Mucosa of gallbladder (tissue), 1 donor: ENCODE measurements at places on chromosomes 7 and 10. TPM values are rescaled to one million over a fixed set of nuclear protein-coding genes. Genes with fewer than 3 reads are reported as not detected.

GRCh38 chr7:24916463-24917040 lies 63.4 kb downstream of the OSBPL3 start:
- DNase-seq: no peak

GRCh38 chr7:47358357-47358756 lies 223.6 kb downstream of the TNS3 start:
- DNase-seq: no peak

DNA sequence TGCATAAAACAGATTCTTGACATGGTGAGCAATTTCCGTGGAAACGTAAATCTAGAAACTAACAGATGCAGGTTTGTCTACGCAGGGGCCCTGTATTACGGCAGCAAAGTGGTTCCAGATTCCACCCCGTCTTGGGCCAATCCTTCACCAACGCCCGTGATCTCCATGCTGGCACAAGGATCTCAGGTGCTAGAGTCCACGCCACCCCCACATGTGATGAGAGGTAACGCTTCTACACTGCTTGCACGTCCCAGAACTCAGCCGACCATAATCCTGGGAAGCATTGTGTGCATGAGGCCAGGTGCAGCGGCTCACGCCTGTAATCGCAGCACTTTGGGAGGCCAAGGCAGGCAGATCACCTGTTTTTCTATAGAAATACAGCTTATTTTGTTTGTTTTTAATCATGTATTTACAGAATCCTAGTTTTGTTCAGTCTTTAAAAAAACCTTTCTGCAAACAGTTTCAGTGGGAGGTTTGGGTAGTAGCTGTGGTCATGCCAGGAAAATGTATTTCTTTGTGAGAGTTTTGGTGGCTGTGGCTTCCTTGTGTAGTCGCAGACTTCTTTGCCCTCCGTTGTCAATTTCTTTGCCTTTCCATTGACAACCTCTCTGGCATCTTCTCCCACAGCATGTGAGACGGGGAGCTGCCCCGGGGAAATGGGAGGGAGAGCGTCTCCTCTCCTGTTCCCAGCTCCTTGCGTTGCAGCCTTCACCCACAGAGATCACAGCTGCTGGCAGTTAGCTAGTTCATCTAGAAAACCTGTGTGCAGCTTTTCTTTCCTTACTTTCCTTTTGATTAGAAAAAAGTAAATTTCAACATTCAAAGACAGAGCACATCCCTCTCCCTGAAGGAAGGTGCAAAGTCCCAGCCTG lies 35.7 kb downstream of the ITIH2 start:
- DNase-seq: no peak

DNA sequence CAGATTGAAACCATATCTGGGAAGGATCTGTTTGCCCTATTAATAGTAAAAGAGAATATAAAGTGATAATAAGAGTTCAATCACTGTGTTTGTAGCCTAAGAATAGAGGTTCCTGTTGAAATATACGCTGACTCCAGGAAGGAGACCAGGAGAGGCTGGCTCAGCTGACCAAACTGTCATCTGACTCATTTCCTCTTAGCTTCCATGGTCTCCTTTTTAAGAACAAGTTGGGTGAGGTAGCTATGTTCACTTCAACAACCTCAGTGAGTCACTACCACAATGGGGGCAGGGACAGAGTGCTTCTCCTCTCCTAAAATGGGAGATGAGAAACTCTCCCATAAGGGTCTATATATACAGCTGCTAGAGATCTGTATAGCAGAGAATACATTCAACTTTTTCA lies 543.3 kb downstream of the CALN1 start:
- no peak for DNase-seq

DNA sequence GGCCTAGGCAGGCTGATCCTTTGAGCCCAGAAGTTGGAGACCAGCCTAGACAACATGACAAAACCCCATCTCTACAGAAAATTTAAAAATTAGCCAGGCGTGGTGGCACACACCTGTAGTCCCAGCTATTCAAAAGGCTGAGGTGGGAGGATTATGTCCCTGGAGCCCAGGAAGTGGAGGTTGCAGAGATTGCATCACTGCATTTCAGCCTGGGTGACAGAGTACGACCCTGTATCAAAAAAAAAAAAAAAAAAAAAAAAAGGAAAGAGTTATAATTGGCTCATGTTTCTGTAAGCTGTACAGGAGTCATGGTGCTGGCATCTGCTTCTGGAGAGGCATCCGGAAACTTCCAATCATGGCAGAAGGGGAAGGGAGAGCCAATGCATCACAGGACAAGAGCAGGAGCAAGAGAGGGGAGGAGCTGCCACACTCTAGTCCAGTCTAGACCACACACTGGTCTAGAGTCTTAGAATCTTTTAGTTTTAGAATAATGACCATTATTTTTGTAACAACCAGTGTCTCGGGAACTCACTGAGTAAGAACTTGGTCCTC lies 16.8 kb downstream of the DOCK1 start:
- DNase-seq: no peak

DNA sequence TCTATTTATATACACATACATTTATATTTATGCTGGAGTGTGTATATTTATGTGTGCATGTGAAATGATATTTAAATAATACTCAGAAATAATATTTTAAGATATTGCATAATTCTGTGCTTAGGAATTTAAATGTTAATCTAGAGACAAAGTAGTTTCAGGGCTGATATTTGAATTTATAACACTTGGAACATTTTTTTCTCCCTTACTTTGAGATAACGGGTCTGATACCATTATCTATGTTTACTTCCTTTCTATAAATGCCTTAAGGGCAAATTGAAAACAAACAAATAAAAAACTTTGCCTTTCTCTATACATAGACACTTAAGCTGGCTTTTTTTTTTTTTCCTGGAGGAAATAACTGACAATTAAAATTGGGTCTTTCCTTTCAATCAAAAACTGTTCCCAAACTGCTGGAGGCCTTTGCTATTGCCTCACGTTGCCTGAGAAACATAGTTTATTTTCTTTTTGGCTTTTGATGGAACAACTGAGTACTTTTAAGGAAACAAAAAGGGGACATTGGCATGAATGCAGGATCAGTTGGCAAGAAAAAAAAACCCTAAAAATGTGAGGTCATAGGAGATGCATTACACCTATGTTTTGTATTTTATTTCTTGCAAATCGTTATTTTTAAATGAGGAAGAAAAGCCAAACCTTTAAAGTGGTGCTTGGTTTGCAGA lies 98.7 kb downstream of the ITGA8 start:
- no peak for DNase-seq

GRCh38 chr7:256461-256940 lies 33.5 kb upstream of the FOXL3 start:
- no peak for DNase-seq

DNA sequence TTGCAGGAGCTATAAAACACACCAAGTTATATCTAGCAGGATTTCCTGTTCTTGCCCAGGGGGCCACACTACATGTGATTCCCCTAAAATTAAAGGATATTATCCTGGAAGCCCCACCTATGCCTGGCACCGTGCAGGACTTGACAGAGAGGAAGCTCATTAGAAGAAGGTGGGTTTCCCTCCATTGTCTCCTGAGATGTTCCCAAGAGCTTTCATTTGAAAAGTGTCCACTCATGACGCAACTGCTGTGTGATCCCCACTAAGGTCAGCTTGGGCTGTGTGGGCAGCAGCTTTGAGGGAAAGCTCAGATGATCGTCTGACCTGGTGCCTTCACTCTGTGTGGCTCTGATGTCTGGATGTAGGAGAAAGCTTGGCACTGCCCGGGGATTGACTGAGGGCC lies 53.5 kb downstream of the RAMP3 start:
- no peak for DNase-seq

DNA sequence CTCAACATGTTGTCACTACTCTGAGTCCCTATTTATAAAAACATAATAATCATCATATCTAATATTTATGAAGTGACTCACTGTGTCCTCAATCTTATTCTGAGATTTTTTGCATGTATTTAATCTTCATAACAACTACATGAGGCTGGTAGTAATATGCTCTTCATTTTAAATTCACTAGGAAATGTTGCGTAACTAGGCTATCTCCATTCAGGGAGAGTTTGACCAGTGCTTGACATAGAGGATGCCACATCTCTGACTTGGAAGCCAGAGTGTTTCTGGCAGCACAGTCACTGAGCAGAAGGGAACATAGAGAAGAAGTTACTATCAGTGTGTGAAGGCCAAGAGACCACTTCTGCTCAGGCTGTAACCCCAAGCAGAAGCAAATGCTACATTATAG lies 88.9 kb downstream of the FAM13C start:
- DNase-seq: no peak

DNA sequence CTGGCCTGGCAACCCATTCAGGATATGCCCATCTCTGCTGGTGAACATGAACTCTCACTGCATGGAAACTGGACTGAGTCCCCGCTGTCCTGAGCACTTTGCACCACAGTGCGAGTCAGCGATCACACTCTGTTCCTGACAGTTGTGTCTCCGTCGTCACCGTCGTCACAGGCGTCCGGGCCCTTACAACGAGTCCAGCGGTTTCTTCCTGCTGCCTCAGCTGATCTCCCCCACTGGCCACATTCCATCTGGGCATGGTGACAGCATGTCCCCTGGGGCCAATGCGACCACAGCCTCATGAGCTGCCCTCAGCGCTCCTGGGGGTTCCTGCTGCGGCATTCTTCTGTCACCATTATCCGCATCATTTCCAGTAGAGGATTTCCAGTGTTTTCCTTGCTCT lies 76.8 kb upstream of the KLF6 start:
- DNase-seq: no peak

DNA sequence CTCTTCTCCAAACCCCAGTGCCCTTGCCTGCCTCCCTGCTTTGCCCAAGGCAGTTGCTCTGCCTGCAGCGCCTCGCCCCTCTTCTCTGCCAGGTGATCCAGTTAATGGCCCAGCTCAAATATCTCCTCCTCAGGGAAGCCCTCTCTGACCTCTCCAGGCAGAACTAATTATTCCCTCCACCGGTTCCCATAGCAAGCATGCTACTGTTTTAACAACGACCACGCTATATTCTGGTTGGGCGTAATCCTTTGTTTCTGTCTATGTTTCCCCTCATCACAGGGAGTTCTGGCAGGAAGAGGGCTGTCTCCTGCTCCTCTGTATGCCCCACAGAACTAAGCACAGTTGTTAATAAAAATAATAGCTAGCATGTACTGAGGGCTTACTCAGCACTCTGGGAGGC lies 36.8 kb upstream of the R3HCC1L start:
- DNase-seq: no peak

DNA sequence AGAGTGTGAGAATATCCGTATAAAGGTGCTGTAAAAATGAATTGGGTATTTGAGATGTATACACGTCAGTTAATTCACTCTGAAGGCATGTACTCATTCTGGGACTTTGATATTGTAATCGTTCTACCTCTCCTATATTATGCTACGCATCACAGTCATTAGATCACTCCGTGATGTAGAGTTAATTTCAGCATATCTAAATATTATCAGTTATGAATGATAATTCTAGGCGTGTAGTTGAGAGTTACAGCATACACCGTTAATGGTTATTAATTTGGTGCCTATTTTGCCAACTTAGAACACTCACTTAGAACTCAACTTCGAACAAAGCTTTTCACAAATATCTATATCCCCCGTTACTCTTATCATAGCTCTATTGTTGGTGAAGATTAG lies 477 bp upstream of the MCU start:
- DNase-seq: no peak

ADAM8 gene
- 12.7 TPM for total RNA-seq

FAM221A gene
- 14.3 TPM for total RNA-seq

LHPP gene
- total RNA-seq: 35.9 TPM

PDK4 gene
- total RNA-seq: 64.2 TPM

SLC18A3 gene
- total RNA-seq: 0.20 TPM

LOXL4 gene
- total RNA-seq: 4.9 TPM

ANKRD2 gene
- total RNA-seq: 2.3 TPM
